ENCODE measurements at places on chromosomes 3 and 15.

DNA sequence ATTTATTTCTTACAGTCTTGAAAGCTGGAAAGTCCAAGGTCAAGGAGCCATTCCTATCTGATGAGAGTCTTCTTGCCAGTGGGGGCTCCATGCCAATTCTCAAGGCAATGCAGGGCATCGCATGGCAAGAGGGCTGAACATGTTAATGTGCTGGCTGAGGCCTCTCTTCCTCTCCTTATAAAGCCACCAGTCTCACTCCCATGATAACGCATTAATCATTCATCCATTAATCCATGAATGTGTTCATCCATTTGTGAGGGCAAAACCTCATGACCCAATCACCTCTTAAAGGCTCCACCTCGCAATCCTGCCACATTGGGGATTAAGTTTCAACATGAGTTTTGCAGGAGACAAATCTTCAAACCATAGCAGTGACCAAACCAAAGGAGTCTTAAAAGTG lies 118.3 kb downstream of the PROS1 start:
- DNase-seq = no peak

GRCh38 chr3:4956738-4957137 lies 22.5 kb upstream of the BHLHE40 start:
- DNase-seq = no peak

DNA sequence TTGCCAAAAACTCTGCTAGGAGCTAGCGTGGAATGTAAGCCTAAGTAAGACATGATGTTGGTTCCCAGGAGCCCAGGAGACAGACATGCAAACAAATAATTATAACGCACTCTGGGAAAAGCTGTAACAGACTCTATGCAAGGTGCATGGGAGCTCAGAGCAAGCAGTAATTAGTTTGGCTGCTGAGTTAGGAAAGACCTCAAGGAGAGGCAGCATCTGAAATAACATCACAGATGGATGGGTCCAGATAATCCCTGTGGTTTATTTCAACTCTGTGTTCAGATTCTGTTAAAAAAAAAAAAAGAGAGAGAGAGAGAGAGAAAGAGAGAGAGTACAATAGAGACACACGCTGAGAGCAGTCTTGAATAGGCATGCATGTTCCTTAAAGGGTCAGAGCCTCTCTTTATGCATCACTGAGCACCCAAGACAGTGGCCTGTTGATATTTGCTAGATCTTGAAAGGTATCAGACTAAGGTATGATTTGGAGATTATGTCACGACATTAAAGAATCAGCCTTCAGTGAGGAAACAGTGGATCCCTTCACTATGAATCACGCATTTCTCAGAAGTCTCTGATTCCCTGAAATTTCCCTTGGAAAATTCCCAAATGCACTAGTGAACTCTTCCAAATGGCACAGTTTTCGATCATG lies 124.4 kb upstream of the LIPC start:
- no peak for DNase-seq

DNA sequence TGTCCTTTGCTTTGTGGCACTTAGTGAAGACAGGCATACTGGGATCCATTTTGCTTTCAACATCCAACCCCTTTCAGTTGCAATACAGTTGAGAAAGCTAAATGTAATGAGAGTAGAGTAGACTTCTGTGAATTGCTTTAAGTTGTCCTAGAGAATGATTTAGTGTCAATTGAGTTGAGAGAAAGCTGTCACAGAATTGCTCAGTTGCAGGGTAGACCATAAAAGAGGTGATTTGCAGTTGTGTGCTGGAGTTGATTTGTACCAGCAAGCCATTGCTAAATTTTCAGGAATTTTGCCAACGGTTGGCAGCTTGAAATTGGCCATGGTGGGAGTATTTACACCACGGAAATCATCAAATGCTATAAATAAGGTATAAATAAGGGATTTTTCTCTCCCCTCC lies 2.2 kb downstream of the ABHD5 start:
- no peak for DNase-seq

DNA sequence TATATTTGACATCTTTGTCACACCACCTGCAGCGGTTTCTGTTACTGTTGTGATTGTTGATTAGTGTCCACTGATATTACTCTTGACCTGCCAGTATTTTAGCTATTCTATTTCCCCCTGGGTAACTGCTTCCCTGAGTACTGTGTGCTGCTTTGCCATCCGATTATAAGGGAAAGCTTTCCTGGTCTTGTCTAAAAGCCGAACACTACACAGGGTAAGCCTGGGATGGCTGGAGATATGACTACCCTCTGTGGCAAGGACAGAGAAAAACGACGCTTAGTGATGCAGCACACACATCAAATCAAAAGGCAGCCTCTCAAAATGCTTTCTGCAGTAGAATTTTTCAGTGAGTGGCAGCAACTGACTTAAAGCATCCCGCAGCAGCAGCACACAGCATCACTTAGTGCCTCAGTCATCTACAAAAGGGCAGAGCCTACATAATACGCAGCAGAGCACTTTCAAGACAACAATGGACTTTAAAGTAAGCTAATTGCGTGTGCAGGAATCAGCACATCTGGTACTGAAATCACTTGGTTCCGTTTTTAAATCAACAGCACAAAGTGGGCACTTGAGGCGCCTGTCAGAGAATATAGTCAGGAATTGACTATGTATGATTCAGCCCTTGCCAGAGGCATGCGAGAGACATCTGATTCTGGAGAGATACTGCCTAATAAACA lies 656.3 kb upstream of the TGFBR2 start:
- no peak for DNase-seq

- DNase-seq = no peak
Measured at GRCh38 chr3:124429129-124429815, 301.0 kb upstream of the UMPS start.

DNA sequence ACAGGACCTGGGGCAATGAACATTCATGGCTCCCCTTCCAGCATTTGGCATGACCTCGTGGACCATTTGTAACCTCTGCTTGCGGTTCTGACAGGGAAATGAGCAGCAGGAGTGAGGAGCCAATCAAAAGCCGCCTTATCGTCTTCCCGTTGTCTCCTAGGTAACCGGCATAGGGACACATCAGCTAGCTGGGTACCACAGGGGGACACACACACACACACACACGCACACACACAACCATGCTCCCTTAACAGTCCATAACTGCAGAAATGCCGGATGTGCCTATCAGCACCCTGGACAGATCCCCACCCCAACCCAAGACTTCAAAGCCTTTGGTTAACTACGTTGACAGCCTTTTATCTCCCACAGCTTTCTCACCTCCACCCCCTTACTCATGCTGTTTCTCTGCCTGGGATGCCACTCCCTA lies 53.4 kb upstream of the CCDC174 start:
- no peak for DNase-seq

- DNase-seq = no peak
Measured at GRCh38 chr3:19815805-19816204, 118.2 kb downstream of the EFHB start.

DNA sequence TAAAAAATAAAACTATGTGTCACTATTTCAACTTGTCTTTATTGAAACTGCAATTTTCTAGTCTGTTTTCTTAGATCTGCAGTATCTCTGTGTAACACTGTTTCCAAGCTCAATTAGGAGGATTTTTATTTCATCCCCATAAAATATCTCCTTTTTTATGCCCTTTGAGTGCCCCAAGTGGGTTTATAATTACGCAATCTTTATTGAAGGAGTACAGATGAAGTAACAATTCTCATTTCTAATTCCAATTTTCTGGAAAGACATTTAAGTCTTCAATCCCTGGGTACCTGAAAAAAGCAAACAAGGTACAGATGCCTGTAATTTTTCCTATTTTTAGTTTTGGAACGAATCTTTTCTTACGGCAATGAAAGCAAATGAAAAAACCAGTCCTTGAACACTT lies 61.3 kb downstream of the CYP19A1 start:
- no peak for DNase-seq

GRCh38 chr3:17091910-17092582 lies 207.3 kb downstream of the PLCL2 start:
- DNase-seq = no peak

- no peak for DNase-seq
Measured at GRCh38 chr3:111684640-111685039, 89.5 kb upstream of the ZBED2 start.

GRCh38 chr15:68650901-68651709 lies 72.3 kb downstream of the CORO2B start:
- DNase-seq = no peak

DNA sequence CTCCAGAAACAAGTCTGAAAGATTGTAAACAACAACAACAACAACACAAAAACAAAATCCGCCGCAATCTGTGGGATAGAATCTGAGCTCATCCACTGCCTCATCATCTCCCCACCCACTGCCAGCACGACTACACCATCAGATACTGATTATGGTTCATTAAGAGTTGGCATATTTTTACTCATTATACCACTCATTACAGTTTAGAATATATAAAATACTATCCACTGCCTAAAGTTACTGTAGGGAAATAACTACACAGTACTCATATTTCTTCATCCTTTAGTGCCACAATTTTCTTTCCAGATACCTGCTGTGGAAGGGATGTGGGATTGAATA lies 152.5 kb upstream of the PEX5L start:
- DNase-seq = no peak

Measured in esophagus squamous epithelium (tissue), 5 donors.